ENCODE measurements at places on chromosomes 2 and 18.

GRCh38 chr2:150856596-150857281 is 369.3 kb upstream of the RND3 start:
- DNase-seq, result no peak

DNA sequence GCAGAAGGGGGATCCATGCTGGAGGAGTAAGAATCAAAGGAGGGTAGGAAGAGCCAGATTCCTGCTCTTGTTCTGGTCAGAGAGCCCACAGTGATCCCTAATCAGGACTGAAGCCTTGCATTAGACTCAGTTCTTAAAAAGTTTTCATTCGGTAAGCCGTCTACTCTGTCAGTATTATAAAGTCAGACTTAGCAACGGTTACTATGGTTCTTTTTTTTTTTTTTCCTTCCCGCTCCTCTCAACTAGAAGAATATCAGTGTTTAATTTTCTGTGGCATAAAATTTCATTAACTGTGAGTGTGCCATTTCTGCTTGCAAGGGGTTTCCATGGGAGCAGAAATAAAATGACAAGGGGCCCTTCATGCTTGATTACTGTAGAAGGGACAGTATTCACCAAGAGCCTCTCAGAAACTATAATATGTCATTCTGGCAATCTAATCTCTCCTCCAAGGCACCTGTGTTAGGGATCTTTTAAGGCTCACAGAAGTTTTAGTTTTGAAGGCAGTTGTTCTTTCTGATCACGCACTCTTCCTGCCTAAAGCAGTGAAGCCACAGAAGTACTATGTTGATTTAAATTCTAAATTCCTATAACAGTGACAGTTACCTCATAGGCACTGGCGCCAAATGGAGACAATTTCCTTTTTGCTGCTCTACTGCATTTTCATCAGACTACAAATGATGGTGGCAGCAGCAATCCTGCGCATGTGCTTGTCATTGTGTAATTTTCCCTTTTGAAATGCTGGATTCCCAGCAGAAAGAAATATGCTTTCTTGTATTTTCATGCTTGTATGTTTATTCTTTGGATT is 57.0 kb downstream of the OSBPL6 start:
- no peak for DNase-seq

- DNase-seq, result no peak
These were observed 292.4 kb upstream of the SETBP1 start for GRCh38 chr18:44388329-44388728.

- no peak for DNase-seq
These were observed 63.6 kb downstream of the EXOC6B start for GRCh38 chr2:72762276-72762675.

GRCh38 chr2:150325656-150326314 is 161.7 kb downstream of the RND3 start:
- DNase-seq, result no peak

DNA sequence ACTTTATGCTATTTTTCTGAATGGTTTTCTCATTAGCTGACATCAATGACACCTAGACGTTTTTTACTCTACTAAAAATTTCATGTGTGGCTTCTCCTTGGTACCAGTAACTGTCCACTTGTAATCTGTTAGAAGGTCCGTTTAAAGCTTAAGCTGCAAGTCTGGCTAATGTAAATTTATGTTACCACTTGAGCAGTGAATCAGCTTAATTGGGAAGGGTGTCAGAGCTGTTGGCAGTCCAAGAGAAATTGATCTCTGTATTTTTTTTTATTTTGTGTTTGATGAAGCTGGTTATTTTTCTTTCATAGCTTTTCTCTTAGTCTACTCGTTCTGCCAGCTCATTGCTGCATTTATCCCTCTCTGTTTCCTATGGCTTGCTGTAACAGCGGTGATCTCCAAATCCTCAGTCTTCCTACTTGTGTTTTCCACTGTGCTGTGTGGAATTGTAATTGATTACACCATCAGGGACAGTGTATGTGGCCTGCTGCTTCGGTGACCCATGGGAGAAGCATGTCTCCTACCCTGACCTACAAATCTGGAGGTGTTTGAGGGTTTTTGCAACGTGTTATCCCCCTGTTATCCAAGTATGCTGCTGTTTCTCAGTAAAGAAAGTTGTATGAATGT is 724.2 kb upstream of the REG3G start:
- no peak for DNase-seq

- DNase-seq, result no peak
These were observed 379.6 kb downstream of the HRH4 start for GRCh38 chr18:24840051-24840450.

DNA sequence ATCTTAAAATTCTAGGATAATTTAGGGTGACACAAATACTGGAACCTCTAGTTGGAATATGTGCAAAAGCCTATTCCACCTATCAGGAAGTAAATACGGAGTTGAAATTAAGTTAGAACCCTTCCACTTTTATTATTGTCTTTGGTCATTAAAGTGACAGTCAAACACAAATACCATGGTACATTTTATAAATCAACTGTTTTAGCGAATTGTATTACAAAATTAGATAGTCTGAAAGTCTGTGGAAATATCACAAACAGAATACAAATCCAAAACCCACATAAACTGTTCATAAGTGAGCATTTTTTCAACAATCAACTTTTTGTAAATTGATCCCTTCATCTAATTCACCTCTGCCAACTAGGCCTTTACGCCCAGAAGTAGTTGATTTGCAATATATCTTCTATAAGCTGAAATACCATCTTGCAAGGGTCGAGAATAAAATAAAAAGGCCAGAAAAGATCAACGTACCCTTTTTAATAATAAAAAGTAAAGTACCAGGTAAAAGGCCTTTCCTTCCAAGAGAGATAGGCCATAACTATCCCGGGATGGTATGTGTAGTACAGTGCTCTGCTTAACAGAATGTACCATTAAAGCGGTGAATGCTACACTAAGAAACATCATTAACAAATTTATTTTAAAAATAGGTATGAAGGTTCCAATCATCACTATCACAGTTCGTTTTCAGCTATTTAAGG is 1.3 kb downstream of the USP34 start:
- no peak for DNase-seq

All from AG04449 (cell line).